ENCODE measurements at places on chromosomes 7 and 10.

GRCh38 chr10:49264177-49264677 is 34.7 kb upstream of the C10orf71 start:
- no peak for DNase-seq

- DNase-seq: no peak
These were observed 443.2 kb upstream of the SEMA3A start for GRCh38 chr7:84637568-84638338.

DNA sequence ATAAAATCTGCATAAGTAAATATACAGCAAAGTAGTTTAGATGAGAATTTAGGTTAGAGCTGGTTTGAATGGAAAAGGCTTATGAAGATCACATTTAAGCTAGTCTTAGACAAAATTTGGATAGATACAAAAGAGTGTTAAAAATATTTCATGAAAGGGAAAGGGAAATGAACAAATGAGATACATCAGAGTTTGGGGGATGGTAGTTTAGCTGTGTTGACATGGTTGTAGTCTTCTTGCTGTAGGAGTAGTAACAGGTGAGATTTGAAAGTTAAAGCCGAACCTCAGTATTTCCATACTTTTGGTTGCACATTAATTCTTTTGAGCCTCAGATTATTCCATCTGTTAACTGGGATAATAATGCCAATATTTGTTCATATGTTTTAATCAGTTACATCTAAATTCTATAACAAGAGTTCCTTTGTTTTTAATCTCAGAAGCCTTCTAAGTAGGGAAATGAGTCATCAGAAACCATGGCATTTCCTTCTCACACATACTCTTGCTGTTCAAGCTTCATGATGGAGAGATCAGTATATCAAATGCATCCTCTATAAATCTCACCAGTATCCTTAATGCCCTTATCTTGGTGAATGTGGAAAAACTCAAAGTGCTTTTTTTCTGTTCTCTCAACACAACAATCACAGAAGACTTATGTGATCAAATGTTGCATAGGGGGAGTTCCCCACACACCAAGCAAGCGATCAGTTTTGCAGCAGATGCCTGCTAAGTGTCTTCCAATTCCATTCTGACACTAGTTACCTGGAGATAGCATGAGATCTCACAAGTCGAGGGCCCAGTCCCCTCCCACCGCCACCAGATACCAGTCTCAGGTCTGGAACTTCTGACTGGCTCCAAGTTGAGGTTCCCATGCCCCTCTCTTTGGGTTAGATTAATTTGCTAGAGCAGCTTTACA is 84.7 kb downstream of the MAPK8 start:
- no peak for DNase-seq

DNA sequence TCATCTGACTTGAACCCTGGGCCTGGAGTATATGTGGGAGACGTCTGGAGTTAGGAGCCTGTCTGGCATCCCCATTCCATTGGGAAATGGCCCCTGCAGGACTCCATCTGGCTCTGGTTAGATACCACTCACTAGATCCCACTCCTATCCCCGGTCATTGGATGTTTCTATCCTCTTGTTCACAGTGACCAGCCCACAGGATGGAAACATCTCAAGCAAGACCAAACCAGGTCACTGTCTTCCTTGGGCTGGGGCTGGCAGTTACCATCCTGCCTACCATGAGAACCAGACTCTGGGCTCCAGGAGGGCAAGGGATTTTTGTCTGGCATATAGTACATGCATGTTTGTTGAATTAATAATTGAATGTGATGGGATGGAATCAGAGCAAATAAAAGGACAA is 415.7 kb downstream of the GRID1 start:
- no peak for DNase-seq

DNA sequence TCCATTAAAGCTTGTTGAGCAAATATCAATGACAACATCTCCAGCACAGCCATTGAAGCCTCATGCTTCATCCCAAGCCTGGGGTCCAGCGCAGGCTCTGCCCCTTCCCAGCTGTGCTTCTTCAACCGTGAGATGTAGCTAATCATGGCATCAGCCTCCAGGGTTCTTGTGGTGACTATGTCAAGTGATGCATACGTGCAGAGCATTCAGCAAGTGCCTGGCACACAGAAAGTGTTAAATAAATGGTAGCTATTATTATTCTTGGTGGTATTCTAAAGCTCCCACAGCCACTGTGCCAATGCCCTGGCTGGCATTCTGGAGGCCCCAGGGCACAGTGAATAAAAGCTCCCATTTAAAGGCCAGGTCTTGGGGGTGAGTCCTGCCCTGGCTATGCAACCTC is 146.6 kb downstream of the WDR11 start:
- no peak for DNase-seq

GRCh38 chr7:151008511-151009323 is 15.6 kb downstream of the ATG9B start:
- DNase-seq: no peak

- DNase-seq: no peak
These were observed 3.7 kb upstream of the NANOS1 start for GRCh38 chr10:119025776-119026175.

GRCh38 chr10:76353237-76353851 is 921.9 kb downstream of the LRMDA start:
- no peak for DNase-seq

GRCh38 chr10:7033031-7033430 is 377.8 kb downstream of the SFMBT2 start:
- DNase-seq: no peak

- DNase-seq: no peak
These were observed 264.2 kb upstream of the SLC26A5 start for GRCh38 chr7:103710247-103710646.

DNA sequence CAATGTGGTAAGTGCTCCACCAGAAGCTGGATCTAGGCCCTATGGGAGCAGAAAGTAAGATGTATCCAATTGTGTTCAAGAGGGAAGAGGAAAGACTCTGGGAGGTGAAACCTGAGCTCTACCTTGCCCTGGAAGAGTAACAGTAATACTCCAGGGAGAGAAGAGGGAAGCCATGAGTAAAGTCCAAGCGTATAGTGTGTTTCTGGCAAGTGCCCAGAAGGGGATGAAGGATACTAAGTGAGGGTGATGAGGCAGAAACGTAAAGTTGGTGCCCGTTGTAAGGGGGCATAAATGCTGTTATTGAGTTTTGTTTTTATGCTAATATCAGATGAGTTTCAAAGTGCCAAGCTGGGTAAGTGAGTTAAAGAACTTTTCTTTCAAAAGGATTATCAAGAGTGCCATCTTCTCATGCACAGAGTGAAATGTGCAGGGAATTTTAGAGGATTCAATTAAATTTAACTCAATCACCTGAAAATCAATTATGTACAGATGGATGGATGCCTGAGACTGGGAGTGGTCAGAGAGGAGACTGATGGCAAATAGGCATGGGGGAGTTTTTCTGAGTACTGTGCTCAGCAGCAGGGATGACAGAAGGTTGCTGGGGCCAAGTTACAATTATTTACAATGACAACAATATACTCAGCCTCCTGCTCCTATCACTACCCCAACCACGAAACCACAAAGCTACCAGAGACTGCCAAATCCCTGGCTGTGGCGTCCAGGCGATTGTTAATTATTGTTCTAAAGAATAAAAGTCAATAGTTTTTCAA is 123.3 kb upstream of the LAMB4 start:
- peak; percentile 57 for DNase-seq

GRCh38 chr10:103490986-103491314 is 2.6 kb upstream of the NEURL1 start:
- DNase-seq: no peak

GRCh38 chr10:128440513-128441160 is 314.4 kb upstream of the MKI67 start:
- no peak for DNase-seq

- no peak for DNase-seq
These were observed 54.7 kb upstream of the MRLN start for GRCh38 chr10:59807629-59808620.

DNA sequence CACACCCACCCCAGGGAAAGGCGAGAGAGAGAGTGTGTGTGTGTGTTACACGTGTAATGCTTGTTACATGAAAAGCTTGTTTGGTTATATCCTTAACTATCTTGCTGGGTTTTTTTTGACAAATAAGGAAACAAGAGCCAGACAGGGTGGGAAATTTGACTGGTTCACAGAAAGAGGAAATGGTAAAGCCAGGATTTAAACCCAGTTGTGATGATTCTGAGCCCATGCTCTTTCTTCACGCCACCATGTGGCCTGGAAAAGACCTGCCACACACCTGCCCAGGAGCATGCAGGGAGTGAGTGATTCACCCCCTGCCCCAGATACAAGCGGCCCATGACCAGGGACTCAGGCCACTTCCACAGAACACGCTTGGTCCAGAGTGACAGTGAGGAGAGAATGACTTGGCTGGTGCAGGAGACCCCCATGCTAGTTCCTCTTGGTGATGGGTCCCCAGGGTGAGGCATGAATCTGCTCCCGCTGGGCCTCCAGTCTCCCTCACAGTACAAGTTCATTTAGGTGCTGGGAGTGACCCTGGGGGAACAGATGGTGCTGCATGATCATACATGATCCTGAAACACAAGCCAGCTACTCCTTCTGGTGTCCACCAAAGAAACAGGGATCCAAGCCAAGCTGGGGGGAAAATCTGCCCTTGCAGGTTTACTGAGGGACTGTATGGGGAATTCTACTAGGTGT is 21.0 kb upstream of the EIF5AL1 start:
- peak; percentile 74 for DNase-seq

DNA sequence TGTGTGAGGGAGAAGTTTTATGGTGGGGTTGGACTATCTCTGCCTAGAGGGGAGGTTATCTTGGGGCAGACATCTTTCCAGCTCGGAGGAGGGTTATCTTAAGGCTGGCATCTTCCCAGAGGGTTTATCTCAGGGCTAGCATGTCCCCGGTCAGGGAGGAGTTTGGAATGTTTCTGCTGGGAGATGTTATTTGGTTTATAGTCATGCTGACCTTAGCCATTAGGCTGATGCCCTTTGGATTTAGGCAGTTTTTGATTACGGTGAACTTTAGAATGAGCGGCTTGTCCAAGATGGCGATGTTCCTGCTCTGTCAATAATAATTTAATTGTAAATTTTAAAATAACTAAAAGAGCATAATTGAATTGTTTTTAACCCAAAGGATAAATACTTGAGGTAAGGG is 236.4 kb downstream of the CACNB2 start:
- DNase-seq: no peak

DNA sequence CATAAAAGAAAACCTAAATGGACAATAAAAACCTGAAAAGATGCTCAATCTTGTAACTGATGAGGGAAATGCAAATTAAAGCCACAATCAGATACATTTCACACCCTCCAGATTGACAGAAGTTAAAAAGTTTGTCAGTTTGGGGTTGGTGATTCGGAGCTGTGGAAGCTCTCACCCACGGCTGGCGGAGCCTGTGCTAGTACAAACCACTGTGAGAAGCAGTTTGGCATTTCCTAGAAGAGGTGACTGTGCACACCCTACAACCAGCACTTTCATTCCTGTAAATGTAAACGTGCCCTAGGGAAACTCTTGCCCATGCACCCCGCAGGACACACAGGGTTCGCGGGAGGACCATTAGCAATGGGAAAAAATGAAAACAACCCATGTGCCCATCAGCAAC is 114.1 kb downstream of the BMS1 start:
- DNase-seq: no peak

DNA sequence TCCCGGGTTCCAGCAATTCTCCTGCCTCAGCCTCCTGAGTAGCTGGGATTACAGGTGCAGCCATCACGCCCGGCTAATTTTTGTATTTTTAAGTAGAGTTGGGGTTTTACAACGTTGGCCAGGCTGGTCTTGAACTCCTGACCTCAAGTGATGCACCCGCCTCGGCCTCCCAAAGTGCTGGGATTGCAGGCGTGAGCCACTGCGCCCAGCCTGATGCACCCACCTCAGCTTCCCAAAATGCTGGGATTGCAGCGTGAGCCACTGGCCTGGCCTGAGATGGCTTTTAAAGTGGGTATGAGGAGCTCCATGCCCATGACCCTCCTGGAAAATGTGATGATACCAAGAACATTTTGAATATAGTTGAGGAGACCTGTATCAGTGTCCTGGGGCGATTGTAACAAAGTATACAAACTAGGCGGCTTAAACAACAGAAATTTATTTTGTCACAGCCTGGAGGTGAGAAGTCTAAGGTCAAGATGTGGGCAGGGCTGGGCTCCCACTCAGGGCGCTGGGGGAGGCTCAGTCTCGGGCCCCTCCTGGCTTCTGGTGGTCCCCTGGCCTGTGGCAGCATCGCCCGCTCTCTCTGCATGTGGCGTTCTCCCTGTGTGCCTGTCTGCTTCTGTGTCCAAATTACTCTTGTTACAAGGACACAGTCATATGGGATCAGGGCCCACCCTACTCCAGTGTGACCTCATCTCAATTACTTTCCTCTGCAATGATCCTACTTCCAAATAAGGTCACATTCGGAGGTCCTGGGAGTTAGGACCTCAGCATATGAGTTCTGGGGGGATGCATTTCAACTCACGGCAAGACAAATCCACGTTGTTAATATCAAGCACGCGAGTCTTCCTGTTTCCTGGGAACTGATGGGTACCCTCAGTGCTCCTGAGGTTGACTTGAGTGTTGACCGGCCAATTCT is 108.8 kb downstream of the ACTR3B start:
- no peak for DNase-seq

DNA sequence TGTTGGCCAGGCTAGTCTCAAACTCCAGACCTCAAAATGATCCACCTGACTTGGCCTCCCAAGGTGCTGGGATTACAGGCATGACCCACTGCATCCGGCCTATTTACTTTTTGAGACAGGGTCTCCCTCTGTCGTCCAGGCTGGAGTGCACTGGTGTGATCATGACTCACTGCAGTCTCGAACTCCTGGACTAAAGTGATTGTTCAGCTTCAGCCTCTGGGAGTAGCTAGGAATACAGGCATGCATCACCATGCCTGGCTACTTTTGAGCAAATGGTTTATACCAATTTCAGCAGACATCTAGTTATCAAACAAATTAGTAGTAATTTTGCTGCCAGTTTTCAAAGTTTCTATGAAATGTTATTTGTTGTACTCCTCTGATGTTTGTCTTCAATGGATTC is 2.2 kb upstream of the WAC start:
- DNase-seq: no peak

DNA sequence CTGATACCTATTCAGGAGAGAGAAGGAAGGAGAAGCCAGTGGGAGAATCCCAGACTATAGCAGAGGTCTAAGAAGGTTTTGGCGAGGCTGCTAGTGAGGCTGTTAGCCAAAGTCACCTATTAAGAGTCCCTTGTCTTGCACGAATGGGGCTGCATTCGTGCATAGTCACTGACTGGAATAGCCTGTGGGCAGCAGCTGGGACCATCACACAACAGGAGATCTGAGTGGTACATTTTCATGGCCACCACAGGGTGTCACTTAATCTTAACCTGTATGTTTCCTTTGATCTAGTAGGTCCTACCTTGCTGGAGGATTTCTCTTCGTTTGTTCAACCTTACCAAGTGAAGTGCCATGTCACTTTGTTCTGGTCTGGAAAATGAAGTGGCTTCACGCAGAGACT is 319.9 kb downstream of the BMPER start:
- DNase-seq: no peak

- no peak for DNase-seq
These were observed 45.7 kb downstream of the BEND7 start for GRCh38 chr10:13483073-13483472.

- DNase-seq: no peak
These were observed 515 bp downstream of the RALA start for GRCh38 chr7:39623732-39624441.

GRCh38 chr10:23368816-23369640 is 24.4 kb upstream of the C10orf67 start:
- no peak for DNase-seq

GRCh38 chr7:142880876-142881505 is 4.6 kb downstream of the TRPV6 start:
- no peak for DNase-seq

- DNase-seq: no peak
These were observed 344.6 kb downstream of the RNLS start for GRCh38 chr10:88238615-88238914.

- DNase-seq: no peak
These were observed 7.8 kb downstream of the SUN1 start for GRCh38 chr7:840001-840600.
